ENCODE measurements at places on chromosomes 11 and 22.
A peak's percentile ranks its signal among the peaks of the same experiment; 100 is the strongest.

DNA sequence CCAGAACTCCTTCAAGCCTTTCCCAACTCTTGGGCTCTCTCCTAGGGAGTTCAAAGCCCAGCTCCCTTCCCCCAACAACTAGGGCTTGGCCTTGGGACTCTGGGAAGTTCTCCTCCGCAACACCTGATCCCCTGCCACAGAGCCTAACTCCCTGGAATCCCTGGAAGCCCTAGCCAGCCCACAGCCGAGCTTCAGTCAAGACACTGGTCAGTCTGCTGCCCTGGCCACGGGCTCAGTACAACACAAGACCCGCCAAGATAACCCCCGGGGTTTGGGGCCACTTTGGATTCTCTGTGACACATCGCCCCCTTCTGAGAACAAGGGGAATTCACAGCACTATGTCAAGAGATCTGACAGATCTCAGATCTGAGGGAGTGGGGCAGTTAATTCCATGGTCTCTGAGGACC, 58.3 kb downstream of the SLC22A12 start:
- DNase-seq = no peak

GRCh38 chr11:14114269-14114668, 151.7 kb downstream of the SPON1 start:
- no peak for DNase-seq

GRCh38 chr11:117872420-117872961, 4.0 kb downstream of the FXYD6 start:
- DNase-seq = no peak

- no peak for DNase-seq
Measured at GRCh38 chr22:41862530-41863266, 29.8 kb downstream of the SREBF2 start.

DNA sequence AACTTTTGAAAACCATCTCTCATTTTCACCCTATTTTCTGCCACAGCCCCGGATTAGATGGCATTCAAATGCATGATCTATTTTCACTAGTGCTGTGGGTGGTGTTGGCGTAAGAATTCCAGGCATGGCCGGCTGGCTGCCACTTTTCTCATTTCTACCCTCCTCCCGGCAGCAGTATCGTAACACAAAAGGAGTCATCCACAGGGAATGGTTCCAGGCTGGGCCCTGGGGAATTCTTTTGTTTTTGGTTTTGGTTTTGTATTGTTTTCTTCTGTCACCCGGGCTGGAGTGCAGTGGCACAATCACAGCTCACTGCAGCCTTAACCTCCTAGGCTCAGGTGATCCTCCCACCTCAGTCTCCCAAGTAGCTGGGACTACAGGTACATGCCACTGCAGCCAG, 13.8 kb downstream of the JAML start:
- no peak for DNase-seq

DNA sequence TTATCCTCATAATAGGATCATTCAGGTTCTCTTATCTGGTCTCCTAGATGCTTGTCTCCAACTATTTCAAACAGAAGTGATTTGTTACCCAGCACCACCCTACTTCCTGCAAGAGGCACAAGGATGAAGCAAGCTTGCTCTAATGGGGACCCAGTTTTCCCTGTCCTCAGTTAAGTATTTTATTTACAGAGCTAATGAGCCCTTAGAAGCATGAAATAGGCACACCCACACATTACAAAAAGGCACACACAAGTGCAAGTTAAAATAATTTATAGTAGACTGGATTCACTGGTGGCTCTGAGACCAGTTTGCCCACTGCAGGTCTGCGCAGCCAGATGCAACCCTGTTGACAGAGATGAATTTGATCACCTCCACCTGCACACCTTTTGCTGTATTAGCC, 167.5 kb downstream of the KIRREL3 start:
- no peak for DNase-seq

- DNase-seq = no peak
Measured at GRCh38 chr11:124415356-124415923, 9.2 kb downstream of the OR8B4 start.

- peak; percentile 97 for DNase-seq
Measured at GRCh38 chr11:18383388-18384156, 10.8 kb upstream of the LDHA start.

- DNase-seq = no peak
Measured at GRCh38 chr11:37105427-37105826, 507.4 kb upstream of the RAG2 start.

- DNase-seq = no peak
Measured at GRCh38 chr11:13102865-13103539, 93.9 kb downstream of the RASSF10 start.

GRCh38 chr11:16099343-16099900, 256.9 kb downstream of the SOX6 start:
- DNase-seq = no peak

GRCh38 chr22:26722159-26722558, 64.8 kb downstream of the MIAT start:
- DNase-seq = no peak

DNA sequence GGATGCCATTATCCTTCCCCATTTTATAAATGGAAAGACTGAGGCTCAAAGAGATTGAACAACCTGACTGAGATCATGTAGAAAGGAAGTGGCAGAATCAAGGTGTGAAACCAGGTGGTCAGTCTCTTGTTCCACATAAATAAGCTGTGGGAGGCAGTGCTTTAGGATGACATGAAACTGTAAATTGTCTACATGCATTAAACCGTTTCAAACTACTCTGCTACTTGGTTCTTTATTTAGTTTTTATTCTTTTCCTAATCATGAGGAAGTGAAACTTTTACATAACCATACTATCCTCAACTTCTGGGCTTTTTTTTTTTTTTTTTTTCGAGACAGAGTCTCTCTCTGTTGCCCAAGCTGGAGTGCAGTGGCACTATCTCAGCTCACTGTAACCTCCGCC, 34.9 kb downstream of the CADM1 start:
- no peak for DNase-seq

- no peak for DNase-seq
Measured at GRCh38 chr11:127816962-127817361, 770.4 kb downstream of the ETS1 start.

DNA sequence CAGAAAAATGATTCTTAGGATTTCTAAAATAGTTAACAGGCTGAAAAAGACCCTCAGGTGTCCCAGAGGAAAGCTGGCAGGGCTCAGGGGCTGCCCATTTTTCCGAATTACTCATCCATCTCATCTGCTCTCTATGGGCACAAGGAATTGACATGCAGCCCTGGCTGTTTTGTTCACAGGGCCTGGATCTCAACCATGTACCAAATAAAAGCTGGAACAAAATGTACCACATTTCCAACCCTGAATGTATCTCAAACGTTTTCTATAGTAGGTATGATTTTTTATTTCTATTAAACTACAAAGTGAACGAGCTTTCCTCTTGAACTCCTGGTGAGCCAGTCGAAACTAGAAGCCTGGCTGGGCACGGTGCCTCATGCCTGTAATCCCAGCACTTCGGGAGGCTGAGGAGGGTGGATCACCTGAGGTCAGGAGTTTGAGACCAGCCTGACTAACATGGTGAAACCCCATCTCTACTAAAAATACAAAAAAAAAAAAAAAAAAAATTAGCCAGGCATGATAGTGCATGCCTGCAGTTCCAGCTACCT, 43.8 kb upstream of the RASD2 start:
- no peak for DNase-seq

- no peak for DNase-seq
Measured at GRCh38 chr22:22733881-22734373, 89.5 kb downstream of the GGTLC2 start.

- DNase-seq = peak; percentile 31
Measured at GRCh38 chr11:60265373-60266214, 14.9 kb upstream of the MS4A4A start.

DNA sequence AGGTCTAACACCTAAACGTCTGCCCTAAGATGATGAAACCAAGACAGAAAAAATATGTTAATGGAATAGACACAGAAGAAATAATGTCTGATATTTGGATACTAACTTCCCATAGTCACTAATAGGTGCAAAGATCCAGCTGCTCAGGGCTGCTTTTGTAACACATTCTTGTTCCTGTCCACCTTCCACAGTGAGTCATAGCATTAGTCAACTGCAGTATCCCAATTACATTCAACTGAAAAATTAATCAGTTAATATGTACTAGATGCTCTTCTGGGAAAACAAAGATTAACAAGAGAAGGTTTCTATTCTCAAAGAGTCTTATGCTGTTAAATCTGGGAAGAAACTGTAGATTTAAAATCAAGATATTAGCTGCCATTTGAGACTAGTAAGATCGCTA, 47.6 kb downstream of the HEPHL1 start:
- DNase-seq = no peak

DNA sequence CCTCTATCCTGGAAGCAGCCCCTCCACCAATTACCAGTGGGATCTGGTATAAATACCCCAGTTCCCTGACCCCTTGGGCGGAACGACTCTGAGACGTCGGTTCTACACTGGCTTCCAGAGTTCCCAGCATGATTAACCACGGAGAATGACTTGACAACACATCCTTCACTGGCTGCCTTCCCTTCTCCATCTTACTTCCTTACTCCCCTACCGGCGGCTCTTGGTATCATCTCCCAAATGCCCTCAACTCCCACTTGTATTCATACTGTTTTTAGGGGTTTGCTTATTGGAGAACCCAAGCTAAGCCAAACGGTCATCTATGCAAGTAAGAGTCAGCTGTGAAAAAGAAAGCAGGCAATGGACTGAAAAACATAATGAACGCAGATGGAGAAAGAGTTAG, 56.1 kb downstream of the APOL3 start:
- no peak for DNase-seq

- DNase-seq = peak; percentile 87
Measured at GRCh38 chr11:106988151-106989077, 29.9 kb downstream of the GUCY1A2 start.

All from HS-5 (cell line).